Large intestine (tissue), 12 donors: ENCODE measurements at places on chromosomes 1 and 21. TPM values are rescaled to one million over a fixed set of nuclear protein-coding genes. Genes with fewer than 3 reads are reported as not detected.

GRCh38 chr1:100440075-100440809, 87.9 kb downstream of the CDC14A start:
- no peaks in the 10 kb centered on the region for H3K27me3 ChIP-seq
- H3K4me1 ChIP-seq = peaks cover 24% of the 10 kb centered on the region
- H3K27ac ChIP-seq = peak overlapping the region; percentile 53
- peaks cover 6% of the 10 kb centered on the region for H3K36me3 ChIP-seq

DNA sequence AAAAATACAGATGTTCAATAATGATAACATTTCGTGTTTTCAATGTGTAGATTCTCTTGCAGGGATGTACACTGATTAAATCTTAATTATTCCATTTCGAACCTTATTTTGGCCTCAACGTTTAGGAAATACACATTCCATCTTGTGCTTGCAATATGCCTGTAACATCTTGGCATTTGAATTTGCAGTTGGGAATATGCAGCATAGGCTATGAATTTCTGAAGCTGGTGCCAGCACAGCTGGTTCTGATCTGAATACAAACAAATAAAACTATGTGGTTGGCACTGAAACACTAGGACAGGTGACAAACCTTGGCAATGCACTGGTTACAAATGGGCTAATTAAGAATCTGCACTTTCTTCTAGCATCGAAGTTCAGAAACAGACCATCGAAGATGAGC, 108.4 kb downstream of the ERG start:
- no peaks in the 10 kb centered on the region for H3K36me3 ChIP-seq
- no peak for DNase-seq
- no peak overlapping the region for H3K4me3 ChIP-seq
- no peaks in the 10 kb centered on the region for H3K27me3 ChIP-seq
- H3K27ac ChIP-seq = no peak overlapping the region

- H3K27me3 ChIP-seq = peaks cover 4% of the 10 kb centered on the region
- no peak overlapping the region for H3K4me3 ChIP-seq
- DNase-seq = no peak
Measured at GRCh38 chr1:22365331-22366295, 86.0 kb upstream of the ZBTB40 start.

The PCSK9 gene
- 3.0 TPM for polyA plus RNA-seq

GRCh38 chr1:228194921-228195812, 12.7 kb upstream of the OBSCN start:
- H3K36me3 ChIP-seq = no peaks in the 10 kb centered on the region
- no peak overlapping the region for H3K4me3 ChIP-seq
- H3K27ac ChIP-seq = no peak overlapping the region
- no peaks in the 10 kb centered on the region for H3K27me3 ChIP-seq
- H3K4me1 ChIP-seq = no peaks in the 10 kb centered on the region
- no peak for DNase-seq

- H3K27ac ChIP-seq = no peak overlapping the region
- no peak overlapping the region for H3K4me3 ChIP-seq
- peaks cover 51% of the 10 kb centered on the region for H3K27me3 ChIP-seq
- H3K36me3 ChIP-seq = no peaks in the 10 kb centered on the region
- DNase-seq = no peak
Measured at GRCh38 chr1:53733447-53733931, 5.5 kb downstream of the GLIS1 start.

The CCDC17 gene
- polyA plus RNA-seq = 0.88 TPM

DNA sequence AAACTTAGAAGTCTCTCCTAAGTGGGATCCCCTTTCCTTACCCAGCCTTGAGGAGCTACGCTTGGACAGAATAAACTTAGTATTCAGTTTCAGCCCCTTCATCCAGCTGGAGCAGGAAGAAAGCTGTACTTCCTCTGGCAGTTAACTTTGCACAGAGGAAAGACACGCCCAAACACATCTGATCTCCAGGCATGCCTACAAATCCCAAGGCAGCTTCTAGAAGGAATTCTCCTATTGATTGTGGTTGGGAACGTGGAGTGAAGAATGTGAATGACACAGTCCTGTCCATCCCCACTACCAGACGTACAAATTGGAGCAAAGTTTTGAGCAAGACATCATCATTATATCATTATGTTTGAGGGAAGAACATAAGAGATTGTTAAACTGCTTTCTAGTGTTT, 6.6 kb upstream of the AK4 start:
- H3K27ac ChIP-seq = peak overlapping the region; percentile 6
- no peak overlapping the region for H3K4me3 ChIP-seq
- H3K4me1 ChIP-seq = peaks cover 5% of the 10 kb centered on the region
- DNase-seq = peak; percentile 77
- no peaks in the 10 kb centered on the region for H3K36me3 ChIP-seq
- peaks cover 4% of the 10 kb centered on the region for H3K27me3 ChIP-seq

DNA sequence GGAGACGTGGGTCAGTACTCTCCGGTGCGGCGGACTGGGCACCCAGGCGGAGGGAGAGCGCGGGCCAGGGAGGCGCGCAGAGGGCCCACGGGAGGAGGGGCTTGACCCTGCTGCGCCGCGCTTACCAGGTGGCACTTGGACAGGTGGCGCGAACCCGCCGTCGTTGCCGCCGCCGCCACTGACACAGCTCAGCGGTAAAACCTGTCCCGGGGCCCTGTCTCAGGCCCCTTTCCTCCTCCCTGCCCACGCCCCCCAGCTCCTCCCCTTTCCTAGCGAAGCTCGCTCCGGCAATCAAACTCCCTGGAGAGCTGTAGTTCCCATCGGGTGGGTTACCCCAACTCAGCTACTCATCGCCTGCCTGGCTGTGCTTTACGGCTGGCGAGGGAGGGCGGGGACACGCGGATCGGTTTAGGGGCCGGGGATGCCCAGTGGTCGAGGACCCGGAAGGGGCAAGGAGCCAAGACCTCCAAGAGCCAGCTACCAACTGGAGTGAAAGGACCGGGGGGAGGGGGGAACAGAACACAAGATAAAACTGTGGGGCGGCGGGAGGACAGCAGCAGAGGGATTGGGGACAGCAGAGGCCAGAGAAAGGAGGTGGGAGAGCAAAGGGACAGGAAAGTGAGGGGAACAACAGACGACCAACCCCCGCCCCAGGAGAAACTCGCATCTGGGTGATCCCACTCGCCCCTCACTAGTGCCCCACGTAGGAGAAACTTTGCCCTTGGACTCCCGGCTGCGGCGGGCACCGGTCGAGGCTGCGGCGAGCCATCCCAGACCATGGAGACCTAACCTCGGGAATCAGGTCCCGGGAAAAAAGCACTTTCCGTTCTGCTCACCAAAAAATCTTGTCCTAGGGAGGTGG, 2.9 kb downstream of the GFI1 start:
- peak overlapping the region; percentile 35 for H3K4me3 ChIP-seq
- peak; percentile 49 for DNase-seq
- no peak overlapping the region for H3K27ac ChIP-seq

DNA sequence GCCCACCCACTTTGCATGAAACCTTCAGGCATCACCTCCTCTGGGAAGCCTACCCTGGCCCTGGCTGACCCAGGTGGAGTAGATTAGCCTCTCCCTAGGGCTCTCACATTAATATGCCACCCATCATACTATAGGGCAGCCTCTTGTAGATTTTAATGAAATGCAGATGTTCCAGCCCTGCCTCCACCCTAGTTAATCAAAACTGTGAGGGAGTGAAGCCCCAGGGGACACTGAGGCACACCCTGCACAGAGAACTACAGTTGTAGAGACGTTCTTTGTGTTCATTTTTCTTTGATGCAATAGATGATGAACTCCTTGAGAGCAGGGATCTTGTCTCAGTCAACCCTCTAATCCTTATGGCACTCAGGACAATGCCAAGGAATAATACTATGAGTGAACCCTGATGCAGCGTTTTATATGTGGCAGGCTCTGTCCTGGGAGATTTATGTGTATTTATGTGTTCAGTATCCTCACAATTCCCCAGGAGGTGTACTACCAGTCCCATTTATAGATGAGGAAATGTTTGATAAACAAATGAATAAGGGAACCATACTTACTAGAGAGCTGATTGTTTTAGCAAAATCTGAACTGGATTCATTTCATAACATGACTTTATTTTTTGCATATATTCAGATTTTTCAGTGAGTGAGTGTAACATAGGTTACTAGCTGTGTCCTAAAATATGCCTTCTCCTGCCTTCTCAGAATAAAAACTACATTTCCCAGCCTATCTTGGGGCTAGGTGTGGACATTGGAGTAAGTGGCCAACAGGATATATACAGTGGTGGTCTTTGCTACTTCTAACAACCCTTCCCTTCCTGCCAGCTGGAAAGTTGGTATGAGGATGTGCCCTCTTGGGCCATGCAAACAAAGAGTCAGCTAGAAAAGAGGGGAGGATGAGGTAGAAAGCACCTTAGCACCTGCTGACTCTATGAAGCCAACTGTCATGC, 23.5 kb upstream of the PRELP start:
- H3K27me3 ChIP-seq = no peaks in the 10 kb centered on the region
- no peak overlapping the region for H3K27ac ChIP-seq
- DNase-seq = no peak
- no peaks in the 10 kb centered on the region for H3K4me1 ChIP-seq
- H3K4me3 ChIP-seq = no peak overlapping the region
- no peaks in the 10 kb centered on the region for H3K36me3 ChIP-seq

GRCh38 chr1:246281639-246282038, 225.4 kb downstream of the SMYD3 start:
- H3K27ac ChIP-seq = no peak overlapping the region
- no peak for DNase-seq
- H3K4me3 ChIP-seq = no peak overlapping the region
- no peaks in the 10 kb centered on the region for H3K36me3 ChIP-seq
- H3K4me1 ChIP-seq = no peaks in the 10 kb centered on the region

The AMPD1 gene
- 0.13 TPM for polyA plus RNA-seq

GRCh38 chr1:110433803-110434202, 17.1 kb upstream of the PROK1 start:
- peak; percentile 26 for DNase-seq
- peaks cover 5% of the 10 kb centered on the region for H3K4me1 ChIP-seq
- no peaks in the 10 kb centered on the region for H3K36me3 ChIP-seq
- H3K4me3 ChIP-seq = no peak overlapping the region
- H3K27ac ChIP-seq = no peak overlapping the region

The HCRTR1 gene
- 0.81 TPM for polyA plus RNA-seq

- H3K4me3 ChIP-seq = no peak overlapping the region
- H3K27me3 ChIP-seq = no peaks in the 10 kb centered on the region
- H3K27ac ChIP-seq = no peak overlapping the region
Measured at GRCh38 chr1:116345011-116345410, 28.0 kb upstream of the ATP1A1 start.

DNA sequence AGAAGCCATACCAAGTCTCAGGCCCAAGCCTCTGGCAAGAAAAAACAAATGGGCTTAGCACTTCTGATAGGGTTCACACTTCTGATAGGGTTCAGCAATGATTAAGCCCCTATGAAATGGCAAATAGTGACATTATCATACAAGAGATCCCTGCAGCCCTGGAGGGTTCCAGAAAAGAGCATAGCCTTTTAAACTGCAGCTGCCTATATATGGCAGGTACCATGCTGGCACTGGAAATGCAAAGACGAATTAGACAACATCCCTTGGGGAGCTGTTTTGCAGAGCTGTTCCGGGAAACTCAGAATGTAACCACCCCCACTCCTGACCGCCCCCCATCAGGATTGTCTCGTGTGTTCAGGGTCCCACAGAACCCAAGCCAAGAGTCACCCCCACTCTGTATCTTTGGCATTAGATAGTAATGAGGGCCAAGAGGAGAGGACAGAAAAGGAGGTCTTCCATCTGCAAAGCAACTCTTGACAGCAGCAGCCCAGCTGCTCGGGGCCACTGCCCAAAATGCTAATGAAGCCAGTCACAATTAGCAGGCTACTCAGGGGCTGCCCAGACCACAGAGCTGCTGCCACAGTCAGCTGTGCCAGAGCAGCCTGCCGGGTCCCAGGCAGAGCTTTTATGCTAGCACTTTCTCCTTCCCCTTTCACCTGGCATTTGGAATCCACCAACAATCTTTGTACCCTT, 50.9 kb downstream of the ITPKB start:
- no peak overlapping the region for H3K4me3 ChIP-seq
- H3K27me3 ChIP-seq = no peaks in the 10 kb centered on the region

The MIXL1 gene
- polyA plus RNA-seq = 0.28 TPM

GRCh38 chr1:42815941-42816584, 859 bp upstream of the ERMAP start:
- no peak for DNase-seq
- peak overlapping the region; percentile 98 for H3K27ac ChIP-seq
- peaks cover 2% of the 10 kb centered on the region for H3K36me3 ChIP-seq
- H3K4me1 ChIP-seq = peaks cover 3% of the 10 kb centered on the region
- no peaks in the 10 kb centered on the region for H3K27me3 ChIP-seq
- peak overlapping the region; percentile 73 for H3K4me3 ChIP-seq

The RUNX3 gene
- 4.8 TPM for polyA plus RNA-seq

GRCh38 chr21:33940164-33940880, 24.7 kb upstream of the ATP5PO start:
- no peaks in the 10 kb centered on the region for H3K27me3 ChIP-seq
- H3K4me1 ChIP-seq = no peaks in the 10 kb centered on the region
- no peak overlapping the region for H3K4me3 ChIP-seq
- no peak for DNase-seq

DNA sequence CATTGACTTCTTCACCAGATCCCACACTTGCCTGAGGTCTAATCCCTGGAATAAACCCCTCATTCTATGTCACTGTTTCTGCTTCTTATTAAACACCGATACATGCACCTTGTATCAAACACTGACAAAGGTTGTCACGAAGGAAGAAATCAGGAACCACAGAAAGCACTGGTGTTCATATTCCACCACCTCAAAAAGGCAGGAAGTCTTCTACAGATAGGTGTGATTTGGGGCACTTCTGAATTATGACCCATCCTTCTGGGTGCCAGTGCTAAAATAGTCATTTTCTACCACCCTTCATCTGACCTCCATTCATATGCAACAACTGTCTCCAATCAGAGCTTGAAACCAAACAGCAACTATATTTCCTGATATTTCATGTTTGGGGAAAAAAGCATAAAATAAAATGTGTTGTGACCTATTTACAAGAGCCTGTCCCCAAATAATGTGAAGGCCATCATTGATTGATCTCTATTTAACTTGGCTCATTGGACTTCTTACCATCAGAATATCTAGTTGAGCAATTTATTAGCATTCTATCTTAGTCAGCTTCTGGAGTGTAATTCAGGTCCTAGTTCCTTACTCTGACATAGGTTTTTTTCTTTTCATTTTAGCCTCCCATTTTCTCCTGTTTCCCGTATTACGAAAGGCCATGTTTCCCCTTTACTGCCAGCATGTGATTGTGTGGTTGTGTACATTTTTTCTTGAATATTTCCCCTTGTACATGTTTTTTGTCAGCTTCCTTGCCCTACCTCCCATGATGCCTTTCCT, 43.1 kb downstream of the DUSP10 start:
- H3K4me1 ChIP-seq = no peaks in the 10 kb centered on the region
- H3K36me3 ChIP-seq = peaks cover 9% of the 10 kb centered on the region
- no peaks in the 10 kb centered on the region for H3K27me3 ChIP-seq
- no peak for DNase-seq
- H3K4me3 ChIP-seq = no peak overlapping the region
- no peak overlapping the region for H3K27ac ChIP-seq

The HFM1 gene
- 1.5 TPM for polyA plus RNA-seq

The AGMAT gene
- polyA plus RNA-seq = 51.9 TPM

The ZNHIT6 gene
- 23.2 TPM for polyA plus RNA-seq

DNA sequence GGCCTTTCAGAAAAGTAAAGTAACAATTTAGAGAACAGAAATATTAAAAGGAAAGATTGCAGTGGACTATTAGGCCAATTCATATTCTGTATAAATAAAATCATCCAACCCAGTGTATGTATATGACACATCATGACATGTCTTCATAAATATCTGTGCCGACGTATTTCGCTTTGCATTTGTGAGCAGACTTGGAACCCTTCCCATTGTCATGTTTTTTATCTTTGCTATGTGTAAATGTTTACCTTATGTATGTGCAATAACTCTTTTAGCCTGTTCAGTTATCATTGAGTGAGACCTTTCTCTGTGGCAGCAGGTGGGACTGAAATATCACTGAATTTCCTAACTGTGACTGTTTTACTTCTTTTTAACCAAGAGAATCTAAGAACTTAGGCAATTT, 58.0 kb upstream of the FAM3B start:
- no peak overlapping the region for H3K27ac ChIP-seq
- DNase-seq = peak; percentile 64
- H3K36me3 ChIP-seq = peaks cover 5% of the 10 kb centered on the region
- H3K27me3 ChIP-seq = no peaks in the 10 kb centered on the region
- peaks cover 3% of the 10 kb centered on the region for H3K4me1 ChIP-seq
